Right cardiac atrium (tissue), 5 donors: ENCODE measurements at places on chromosomes 12 and 14. TPM values are rescaled to one million over a fixed set of nuclear protein-coding genes. Genes with fewer than 3 reads are reported as not detected.

DNA sequence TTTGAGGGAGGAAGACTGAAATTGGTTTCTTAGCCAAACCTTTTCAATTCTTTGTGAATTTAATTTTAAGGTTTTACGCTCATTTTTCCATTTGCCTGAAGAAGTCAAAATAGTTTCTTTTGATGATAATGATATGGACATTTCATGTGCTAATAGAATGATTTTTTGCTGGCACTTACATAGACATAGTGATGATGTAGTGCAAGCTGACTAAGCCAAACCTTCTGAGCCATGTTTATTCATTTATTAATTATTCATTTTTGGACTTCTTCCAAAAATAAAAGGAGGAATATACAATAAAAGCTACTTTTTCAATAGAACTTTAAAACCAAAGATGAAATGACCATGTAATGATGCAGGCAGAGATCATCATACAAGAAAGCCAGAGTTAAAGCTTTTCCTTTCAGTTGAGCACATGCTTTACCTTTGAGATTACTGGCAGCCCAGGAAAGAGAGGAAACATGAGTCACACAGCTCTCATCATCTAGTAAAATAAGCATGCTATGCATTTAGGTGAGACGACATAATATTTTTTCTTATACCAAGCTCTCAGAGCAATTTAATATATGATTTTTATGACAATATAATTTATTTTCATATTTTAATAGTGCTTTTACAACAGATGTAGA is 24.8 kb downstream of the KCNA1 start:
- DNase-seq = no peak

GRCh38 chr12:80648881-80649280 is 58.6 kb upstream of the MYF6 start:
- DNase-seq = no peak

GRCh38 chr12:104502217-104502616 is 45.5 kb downstream of the CHST11 start:
- DNase-seq = no peak

DNA sequence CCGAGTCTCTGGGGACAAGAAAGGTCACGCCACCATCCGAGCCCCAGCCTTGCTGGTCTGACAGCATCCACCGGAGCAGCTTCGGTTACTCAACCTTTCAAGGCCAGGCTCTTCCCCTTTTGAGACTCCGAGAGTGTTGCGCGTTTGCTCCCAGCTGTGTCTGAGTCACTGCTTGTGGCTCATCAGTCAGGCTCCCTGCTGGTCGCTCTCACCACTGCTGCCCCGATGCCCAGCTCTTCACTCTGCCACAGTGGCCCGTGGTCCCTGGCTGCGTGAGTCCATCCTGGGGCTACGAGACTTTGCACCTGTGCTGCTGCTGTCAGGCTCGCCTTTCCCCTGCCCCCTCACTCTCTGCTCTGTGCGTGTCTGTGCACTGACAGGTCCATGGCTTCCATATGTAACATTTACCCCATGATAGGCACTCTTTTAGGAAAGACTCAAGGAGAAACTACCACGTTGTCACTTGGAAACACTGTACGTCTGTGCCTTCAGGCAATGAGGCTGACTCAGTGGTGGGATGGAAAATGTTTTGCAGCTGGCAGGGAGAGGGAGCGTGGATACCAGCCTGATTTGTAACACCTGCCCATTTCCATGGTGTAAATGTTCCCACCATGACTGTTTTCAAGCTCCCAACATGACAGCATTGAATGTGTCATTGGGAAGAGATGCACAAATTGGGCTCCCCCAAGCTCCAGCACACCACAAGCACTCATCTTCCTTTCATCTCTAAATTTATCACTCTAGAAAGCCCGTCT is 350.7 kb downstream of the TMEM132D start:
- DNase-seq = no peak

GRCh38 chr12:5434647-5435560 is 3.0 kb downstream of the NTF3 start:
- no peak for DNase-seq

- DNase-seq = no peak
Observed at GRCh38 chr14:54719406-54719805, 152.5 kb downstream of the SAMD4A start.

DNA sequence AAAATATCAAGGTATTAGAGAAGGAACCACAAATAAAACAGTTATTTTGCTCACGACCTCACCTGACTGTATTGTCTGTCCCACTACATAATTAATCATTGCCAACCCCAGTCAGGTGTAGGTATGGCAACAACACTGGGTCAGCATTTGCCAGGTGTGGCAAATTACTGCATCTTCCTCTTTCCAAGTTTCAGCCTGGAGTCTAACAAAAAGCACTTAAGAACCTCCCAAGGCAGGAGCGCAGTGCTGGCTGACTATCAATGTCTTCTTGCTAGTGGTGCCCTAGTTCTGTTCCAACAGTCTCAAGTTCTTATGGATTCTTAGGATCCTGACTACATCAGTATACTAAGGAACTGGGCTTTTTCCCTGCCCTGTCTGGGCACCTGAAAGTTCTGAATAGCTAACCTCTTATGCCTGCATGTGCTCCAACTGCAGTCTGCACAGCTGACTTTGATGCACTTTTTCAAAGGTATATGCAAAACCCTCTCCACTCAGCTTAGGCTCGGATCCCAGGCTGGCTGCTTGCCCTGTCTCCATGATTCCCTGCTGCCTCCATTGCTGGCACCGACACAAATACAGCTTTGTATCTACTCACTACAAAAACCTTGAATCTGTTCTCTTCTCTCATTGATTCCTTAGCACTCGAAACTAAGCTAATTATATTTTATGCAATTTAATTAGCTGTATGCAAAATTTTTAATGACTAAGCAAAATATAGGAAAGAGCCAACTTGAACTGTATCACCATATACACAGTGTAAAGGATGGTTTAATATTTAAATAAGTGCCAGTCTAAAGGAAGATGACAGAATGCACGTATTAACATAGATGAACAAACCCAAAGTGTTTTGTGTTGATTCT is 113.3 kb downstream of the PRKD1 start:
- peak; percentile 94 for DNase-seq

BTG1 gene
- 59.5 TPM for polyA plus RNA-seq

- DNase-seq = no peak
Observed at GRCh38 chr12:30806989-30807694, 52.4 kb upstream of the CAPRIN2 start.

DNA sequence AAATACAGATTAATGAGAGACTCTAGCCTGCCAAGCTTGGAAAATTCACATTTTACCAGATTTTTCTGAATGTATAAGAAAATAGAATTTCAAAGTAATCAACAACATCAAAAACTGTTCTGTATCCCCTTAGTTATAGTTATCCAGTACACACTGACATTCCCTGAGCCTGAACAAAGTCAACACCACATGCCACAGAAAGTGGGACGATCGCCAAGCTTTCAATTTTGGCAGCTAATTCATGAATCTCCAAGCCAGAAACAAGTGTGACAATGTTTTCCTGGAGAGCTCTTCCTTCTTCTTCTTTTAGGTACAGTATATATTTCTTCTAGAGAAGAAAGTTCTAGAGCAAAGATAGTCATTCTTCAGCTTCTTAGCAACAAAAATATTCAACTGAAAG is 290.2 kb downstream of the PRKD1 start:
- DNase-seq = peak; percentile 70

GRCh38 chr14:103562179-103562428 is 353 bp downstream of the BAG5 start:
- DNase-seq = peak; percentile 86

KRT72 gene
- not detected for polyA plus RNA-seq

CRIP1 gene
- polyA plus RNA-seq = 243 TPM

GRCh38 chr12:46379352-46379751 is 6.8 kb upstream of the SLC38A2 start:
- no peak for DNase-seq

DNA sequence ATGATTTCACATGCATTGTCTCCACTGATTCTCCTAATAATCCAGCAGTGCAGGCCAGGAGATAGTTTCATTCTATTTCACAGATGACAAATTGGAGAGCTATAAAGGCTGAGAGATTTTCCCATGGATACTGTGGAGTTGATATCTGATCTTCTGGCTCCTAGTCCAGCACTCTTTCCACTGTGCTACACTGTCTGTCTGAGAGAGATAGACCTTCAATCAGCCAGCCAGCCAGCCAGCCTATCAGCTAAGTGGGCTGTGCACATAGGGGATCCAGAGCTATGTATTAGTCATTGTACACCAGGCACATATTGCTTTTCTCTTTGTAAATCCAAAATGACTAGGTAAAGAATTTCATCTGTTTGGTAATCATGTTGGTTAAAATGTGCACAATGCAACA is 91.8 kb upstream of the ATP2B1 start:
- DNase-seq = no peak

SLC25A47 gene
- not detected for polyA plus RNA-seq

CD69 gene
- 0.68 TPM for polyA plus RNA-seq

GRCh38 chr12:80485222-80485987 is 41.4 kb downstream of the PTPRQ start:
- no peak for DNase-seq

PAH gene
- not detected for polyA plus RNA-seq

DNA sequence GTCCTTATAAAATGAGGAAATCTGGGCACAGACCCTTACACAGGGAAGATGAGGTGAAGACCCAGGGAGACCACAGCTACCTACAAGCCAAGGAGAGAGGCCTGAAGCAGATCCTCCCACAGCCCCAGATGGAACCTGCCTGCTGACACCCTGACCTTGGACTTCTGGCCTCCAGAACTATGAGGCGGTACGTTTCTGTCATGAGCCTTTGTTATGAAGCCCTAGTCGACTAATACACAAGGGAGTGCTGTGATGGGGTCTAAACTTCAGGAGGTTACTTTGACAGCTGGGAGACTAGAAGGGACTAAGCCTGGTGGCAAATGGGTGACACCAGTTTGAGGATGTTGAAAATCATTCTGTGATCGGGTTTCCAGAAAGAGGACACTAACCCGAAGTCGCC is 85.0 kb downstream of the RNF34 start:
- DNase-seq = no peak

- no peak for DNase-seq
Observed at GRCh38 chr12:47881826-47882427, 22.9 kb downstream of the VDR start.
